ENCODE measurements at places on chromosomes 1 and 21.

- no peak for DNase-seq
These were observed 2.1 kb downstream of the KHDC4 start for GRCh38 chr1:155932081-155932480.

DNA sequence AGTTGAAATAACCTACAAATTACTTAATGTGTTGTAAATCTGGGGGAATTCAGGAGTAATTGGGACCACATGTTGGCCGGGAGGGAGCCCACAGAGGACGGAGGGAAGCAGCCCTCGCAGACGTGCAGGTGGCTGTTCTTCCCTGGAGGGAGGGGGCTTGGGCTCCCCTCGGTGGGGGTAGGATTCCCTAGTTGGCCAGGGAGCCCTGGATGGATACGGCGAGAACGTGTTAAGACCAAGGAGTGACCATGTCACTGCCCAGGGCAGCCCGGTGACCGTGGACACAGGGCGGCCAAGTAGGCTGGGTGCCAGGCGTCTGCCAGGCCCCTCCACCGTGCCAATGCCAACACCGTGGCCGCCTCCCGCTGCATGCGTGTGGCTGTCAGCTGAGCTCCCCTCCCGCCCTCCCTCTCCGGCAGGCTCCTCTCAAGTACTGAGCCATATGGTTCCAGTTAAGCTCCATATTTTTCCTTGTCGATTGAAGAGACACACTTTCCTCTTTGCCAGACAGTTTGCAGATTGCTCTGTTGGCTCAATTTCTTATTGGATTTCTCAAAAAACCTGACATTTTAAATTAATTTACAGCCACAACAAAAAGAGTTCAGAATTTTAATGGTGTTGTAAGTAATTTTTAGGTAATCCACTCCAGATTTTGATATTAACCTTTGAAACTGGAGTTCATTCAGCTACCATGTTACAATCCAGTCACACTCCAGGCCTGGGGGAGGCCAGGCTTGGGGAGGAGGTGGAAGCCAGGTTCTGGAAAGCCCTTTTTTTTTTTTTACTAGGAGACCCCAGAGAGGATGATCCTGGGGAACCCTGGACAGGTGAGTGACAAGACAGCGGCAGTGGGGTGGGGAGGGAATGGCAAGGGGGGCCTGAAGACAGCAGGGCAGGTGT, 71.2 kb downstream of the CASZ1 start:
- peak; percentile 83 for DNase-seq

- DNase-seq = no peak
These were observed 53.0 kb downstream of the SLC37A1 start for GRCh38 chr21:42566524-42567213.

GRCh38 chr21:44437371-44437695, 18.0 kb upstream of the LRRC3 start:
- no peak for DNase-seq

GRCh38 chr1:59143133-59143487, 153.8 kb upstream of the FGGY start:
- DNase-seq = peak; percentile 94

GRCh38 chr1:89552471-89553081, 27.9 kb downstream of the LRRC8B start:
- DNase-seq = peak; percentile 75

DNA sequence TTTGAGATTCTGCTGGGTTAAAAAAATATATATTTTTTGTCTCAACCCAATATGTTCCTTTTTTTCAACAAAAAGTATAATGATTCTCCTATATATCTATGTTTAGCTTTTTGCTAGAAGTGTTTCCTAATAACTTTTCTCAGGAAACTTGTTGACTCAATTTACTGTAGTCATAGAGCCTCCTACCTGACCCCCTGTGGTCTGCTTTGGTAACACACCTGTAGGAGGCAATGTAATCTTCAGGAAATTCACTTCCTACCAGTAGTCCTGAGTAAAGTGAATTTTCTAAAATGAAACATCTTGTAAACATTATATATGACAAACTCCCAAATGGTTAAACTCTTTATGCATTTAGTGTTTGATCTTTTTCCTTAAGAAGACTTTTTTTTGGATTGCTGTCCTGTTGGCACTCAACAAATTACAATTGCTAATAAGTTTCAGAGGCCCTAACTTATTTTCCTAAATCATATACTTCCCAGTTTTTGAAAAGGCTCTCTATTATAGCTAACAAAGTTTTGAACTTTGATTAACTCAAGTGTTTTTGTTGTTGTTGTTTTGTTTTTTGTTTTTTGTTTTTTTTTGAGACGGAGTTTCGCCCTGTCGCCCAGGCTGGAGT, 118.3 kb downstream of the OLFML2B start:
- no peak for DNase-seq

GRCh38 chr1:246811985-246812384, 87.8 kb downstream of the SCCPDH start:
- DNase-seq = no peak

- DNase-seq = peak; percentile 98
These were observed 6.9 kb upstream of the A3GALT2 start for GRCh38 chr1:33327587-33328325.

DNA sequence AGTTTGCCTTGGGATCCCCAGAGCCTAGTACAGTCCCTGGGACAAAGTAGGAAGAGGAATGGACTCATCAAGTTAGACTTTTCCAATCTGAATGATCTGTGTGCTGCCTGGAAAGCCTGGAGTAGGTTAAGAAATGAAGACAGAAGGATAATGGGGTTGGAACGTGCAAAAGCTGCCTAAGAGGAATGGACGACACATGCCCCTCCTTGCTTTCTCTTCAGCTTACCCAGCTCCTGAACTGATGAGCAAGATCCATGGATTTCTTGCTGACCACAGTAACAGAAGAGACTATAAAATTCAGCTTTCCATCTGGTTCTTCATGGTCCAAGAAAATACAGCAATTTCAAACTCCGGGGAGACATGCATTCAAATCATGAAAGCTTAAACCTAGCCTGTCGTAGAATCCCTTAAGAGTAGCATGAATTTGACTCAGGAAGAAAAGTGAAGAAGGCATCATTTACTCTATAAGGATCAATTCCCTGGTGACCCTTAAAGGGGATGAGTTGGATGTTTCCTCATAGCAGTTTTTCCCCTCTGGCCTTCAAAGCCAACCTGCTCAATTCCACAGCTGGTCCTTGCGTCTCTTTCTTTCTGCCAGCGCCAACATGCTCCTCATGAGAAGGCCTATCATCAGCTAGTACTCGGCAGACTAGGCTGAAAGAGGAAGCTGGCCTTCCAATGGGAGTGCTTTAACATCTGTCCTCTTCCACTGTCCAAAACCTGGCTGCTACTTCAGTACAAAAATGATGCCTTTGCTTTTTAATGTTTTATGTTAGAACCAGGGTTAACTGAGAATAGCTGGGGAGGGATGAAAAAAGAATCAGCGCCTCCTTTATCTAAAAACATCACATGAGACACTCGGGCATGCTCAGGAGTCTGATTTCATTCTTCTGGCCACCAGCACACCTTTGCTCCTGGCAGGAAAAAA, 5.7 kb upstream of the PEF1 start:
- no peak for DNase-seq

- no peak for DNase-seq
These were observed 47.6 kb downstream of the SPSB1 start for GRCh38 chr1:9340172-9340854.

DNA sequence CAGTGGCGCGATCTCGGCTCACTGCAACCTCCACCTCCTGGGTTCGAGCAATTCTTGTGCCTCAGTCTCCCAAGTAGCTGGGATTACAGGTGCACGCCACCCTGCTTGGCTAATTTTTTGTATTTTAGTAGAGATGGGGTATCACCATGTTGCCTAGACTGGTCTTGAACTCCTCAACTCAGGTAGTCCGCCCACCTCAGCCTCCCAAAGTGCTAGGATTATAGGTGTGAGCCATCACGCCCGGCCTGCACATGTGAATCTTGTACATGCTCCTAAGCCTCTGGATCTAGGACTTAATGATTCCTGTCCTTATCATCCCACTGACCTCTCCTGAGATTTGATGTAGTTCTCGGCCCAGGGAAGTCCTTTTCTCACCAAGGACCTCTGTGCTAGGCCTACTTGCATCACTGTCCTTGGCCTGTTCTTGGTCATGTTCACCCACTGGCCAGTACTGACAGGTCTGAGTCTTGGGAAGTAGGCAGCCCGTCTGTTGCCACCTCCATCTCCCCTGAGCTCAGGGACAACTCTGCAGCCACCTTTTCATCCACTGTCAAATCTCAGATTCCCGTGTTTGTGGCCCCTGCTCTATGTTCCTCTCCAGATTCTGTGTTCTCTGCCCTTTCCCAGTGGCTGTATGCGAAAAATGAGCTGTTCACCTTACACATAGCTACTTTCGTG, 9.4 kb downstream of the HYI start:
- DNase-seq = no peak

DNA sequence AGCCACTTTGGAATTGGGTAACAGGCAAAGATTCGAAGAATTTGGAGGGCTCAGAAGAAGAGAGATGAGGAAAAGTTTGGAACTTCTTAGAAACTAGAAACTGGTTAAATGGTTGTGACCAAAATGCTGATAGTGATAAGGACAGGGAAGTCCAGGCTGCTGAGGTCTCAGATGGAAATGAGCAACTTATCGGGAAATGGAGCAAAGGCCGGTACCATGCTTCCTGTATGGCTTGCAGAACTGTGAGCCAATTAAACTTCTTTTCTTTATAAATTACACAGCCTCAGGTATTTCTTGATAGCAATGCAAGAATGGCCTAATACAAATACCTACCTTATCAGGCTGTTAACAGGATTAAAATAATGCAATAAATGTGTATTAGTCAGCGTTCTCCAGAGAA, 9.4 kb upstream of the TLR5 start:
- no peak for DNase-seq

DNA sequence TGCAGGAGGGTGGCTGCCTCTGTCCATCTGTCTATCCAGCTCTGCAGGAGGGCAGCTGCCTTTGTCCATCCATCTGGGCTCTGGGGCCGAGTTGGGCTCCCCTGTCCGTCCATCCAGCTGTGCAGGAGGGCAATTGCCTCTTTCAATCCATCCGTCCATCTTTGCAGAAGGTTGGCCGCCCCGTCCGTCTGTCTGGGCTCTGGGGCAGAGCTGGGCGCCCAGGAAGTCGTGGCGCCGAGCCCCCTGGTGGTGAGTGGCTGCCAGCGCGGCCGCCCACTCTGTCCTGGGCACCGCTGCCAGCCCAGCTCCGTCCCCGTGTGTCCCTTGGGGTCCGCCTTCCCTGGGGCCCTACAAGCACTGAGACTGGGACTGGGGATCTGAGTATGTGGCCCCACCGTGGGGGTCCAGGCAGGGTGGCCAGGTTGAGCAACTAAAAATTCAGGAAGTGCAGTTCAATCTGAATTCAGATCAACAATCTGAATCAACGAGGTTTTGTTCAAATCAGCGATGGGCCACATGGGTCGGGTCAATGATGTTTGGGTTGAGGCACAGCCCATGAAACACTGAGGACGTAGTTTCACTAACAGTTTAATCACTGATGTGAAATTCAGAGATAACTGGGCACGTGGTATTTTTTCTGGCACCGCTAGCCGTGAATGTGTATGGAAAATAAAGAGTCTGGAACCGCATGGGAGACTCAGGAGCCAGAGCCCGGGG, 99.1 kb upstream of the ACTRT2 start:
- DNase-seq = no peak

DNA sequence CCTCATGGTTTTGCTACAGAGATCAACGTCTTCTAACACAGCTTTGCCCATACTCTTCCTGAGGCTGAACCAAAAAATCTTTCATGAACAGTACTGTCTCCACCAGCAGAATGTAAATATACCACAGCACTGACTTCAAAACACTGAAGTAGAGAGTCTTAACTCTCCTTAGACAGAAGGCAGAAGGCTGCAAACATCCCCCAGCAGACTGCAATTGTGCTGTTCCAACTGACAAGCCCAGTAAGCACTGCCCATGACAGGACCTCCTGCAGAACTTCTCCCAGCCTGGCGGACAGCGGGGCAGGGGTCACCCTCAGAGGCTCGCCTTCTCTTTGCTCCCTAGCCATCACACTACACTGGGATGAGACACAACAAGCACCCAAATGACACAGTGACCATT, 218.7 kb downstream of the RERE start:
- no peak for DNase-seq

GRCh38 chr1:17502326-17502778, 37.1 kb upstream of the ARHGEF10L start:
- peak; percentile 90 for DNase-seq

Data from fibroblast of gingiva (primary cell).